ENCODE measurements at places on chromosomes 13 and 19.

DNA sequence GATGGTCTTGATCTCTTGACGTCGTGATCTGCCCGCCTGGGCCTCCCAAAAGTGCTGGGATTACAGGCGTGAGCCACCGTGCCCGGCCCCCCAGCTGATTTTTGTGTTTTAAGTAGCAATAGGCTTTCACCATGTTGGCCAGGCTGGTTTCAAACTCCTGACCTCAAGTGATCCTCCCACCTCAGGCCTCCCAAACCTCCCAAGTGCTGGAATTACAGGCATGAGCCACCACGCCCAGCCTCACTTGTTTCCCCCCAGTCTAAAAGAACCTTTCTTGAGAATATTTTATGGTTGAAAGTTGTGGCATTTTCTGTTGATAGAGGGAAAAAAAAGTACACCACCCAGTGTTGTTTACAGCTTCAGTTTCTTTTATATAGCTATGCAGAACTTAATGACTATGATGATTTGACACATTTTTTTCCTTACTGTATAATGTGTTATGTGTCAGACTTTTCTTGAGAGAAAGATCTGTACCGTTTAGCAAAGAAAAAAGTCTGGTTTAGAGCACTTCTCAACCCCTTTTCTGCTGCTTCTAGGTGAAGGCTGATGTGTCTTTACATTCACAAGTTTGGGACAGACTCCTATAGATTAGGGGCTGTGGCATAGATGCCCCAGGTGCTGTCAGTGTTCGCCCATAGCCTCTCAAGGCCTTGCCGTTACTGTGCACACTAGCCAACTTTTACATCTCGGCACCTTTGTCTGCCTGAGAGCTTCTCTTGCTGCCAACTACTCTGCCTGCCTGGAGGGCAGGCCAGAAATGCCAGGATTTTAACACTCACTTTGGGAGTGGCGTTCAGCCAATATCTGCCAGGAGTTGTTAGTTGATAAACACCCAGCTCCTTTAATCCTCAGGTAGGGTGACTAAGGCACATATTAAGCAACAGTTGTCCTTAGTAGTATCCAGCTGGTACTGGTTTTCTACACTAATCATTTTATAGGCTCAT, 33.0 kb downstream of the KCTD4 start:
- no peak for DNase-seq

- no peak for DNase-seq
Measured at GRCh38 chr13:84479656-84480055, 597.4 kb upstream of the SLITRK1 start.

GRCh38 chr19:1256646-1257474, 8.5 kb downstream of the MIDN start:
- DNase-seq, result no peak

- DNase-seq, result no peak
Measured at GRCh38 chr13:99265162-99265800, 7.1 kb upstream of the GPR18 start.

DNA sequence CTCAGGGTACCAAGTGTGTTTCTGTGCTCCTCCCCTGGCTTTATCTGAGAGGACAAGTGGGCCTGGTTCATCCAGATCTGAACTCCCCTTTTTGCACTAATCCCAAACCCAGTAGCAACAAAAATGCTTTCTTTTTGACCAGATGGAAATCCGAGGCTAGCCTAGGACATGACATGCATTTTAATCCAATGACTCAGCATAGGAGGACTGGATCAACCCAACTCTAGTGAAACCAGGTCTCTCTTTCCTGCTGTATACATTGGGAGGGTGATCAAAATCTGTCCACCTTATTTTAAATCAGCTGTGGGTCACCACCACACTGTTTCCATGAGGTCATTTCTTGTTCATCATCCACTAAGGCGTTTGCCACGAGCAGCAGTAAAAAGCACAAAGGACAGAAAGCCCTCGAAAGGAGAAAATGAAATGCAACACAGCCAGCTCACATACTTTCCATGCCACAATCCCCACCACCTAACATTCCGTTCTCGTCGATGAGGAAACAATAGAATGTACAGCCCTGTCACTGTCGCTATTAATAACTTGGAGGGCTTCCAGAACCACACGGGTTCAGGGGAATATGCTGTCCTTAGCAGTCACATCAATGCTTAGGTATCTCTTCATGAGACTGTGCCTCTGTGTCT, 543.0 kb downstream of the IRS2 start:
- no peak for DNase-seq

- no peak for DNase-seq
Measured at GRCh38 chr13:21234526-21234925, 58.1 kb downstream of the MRPL57 start.

- no peak for DNase-seq
Measured at GRCh38 chr13:113065406-113066141, 40.0 kb upstream of the F7 start.

GRCh38 chr13:99064624-99065234, 86.9 kb upstream of the DOCK9 start:
- DNase-seq, result no peak

DNA sequence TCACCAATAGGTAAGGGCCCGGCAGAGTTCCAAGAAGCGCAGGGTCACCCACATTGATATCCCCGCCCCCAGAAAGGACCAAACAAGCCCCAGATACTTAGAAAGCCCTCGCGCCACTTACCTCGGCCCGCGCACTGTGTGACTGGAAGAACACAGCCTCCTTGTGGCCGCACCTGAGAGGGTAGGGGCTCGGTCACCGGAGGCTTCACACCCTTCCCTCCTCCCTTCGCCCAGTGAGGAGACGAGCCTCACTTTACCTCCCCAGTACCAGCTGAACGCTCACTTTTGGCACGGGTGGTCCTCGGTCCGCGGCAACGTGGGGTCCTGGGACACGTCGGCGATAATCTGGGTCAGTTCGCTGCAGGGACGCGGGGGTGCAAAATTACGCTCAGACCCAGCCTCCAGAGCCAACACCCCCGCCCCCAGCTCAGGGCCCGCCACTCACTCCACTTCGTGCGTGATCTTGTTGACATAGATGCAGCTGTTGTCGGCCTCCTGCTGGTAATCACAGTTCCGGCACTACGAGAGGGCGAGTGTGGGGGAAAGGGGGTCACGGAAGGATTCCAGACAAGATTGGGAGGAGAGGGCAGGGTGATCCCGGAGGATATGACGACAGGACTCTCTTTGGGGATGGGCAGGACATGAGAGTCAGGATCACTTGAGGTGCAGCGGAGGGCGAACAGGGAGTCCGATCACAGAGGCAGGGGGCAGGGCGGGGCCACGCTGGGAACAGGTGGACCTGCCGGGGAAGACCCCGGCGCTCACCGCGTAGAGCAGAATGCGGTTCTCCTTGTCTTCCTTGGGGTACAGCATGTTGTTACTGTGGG, 568 bp downstream of the POLR2I start:
- DNase-seq, result no peak

GRCh38 chr13:112891477-112892401, 77.3 kb upstream of the MCF2L start:
- DNase-seq, result no peak

DNA sequence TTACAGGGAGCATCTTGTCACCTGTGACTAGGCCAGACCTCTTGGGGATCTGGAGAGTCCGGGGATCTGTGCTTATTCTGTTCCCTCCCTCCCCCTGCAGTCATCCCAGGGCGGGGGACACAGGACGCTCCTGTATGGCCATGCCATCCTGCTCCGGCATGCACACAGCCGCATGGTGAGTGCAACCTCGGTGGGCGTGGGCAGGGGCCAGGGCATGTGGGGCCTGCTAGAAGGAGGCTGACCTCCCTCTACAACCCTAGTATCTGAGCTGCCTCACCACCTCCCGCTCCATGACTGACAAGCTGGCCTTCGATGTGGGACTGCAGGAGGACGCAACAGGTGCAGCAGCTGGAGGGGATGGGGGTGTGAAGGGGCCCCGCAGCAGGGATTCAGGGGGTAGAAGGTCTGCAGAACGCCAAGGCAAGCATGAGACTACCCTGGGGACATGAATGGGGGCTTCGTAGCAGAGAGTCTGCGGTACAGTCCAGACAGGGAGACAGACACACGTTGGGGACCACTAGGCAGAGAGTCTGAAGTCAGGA, 10.0 kb downstream of the RYR1 start:
- no peak for DNase-seq

GRCh38 chr13:42865768-42866102, 84.4 kb downstream of the FAM216B start:
- no peak for DNase-seq

GRCh38 chr19:45507872-45508416, 665 bp downstream of the VASP start:
- no peak for DNase-seq

GRCh38 chr13:112638919-112639318, 50.9 kb upstream of the ATP11A start:
- no peak for DNase-seq

- DNase-seq, result no peak
Measured at GRCh38 chr13:112062571-112063570, 4.1 kb upstream of the SOX1 start.

DNA sequence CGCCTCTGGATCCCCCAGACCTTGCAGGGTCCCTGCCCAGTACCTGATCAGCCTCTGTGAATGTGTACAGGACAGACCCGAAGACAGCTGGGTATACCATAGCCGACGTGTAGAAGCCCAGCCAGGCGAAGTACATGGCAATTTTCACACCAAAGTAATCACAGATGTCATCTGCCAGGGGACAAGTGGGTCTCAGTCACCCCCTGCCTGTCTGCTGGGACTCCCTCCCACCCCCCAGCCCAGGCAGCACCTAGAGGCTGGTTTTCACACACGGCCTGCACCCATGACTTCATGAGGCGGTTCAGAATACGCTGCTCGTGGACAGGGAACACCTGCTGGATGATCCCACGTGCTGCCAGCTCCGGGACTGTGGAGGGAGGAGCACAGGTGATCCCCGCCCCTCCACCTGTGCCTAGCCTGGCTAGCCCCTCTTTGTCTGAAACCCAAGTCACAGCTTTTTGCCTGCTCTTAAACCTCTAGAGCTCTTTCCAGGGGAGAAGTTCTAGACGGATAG, 3.6 kb downstream of the ANO8 start:
- no peak for DNase-seq

GRCh38 chr13:105798541-105798940, 736.9 kb downstream of the EFNB2 start:
- no peak for DNase-seq

GRCh38 chr19:17623224-17623935, 64.8 kb downstream of the UNC13A start:
- no peak for DNase-seq

DNA sequence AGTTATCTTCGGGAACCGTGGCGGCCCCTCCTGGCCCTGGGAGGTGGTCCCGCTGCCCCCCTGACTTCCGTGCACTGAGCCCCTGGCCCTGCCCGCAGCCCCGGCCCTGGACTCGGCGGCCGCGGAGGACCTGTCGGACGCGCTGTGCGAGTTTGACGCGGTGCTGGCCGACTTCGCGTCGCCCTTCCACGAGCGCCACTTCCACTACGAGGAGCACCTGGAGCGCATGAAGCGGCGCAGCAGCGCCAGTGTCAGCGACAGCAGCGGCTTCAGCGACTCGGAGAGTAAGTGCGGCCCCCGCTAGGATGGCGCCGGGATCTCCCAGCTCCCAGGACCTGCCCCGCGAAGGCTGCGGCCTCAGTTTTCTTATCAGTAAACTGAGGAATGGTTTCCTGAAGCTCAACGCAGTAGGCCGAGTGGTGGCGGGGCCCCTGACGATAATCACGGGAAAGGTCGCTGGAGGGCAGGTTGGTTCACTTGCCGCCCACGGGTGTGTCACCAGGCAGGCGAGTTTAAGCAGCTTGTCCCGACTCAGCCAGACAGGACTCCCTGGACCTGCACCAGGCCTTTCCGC, 924 bp downstream of the RGCC start:
- no peak for DNase-seq

DNA sequence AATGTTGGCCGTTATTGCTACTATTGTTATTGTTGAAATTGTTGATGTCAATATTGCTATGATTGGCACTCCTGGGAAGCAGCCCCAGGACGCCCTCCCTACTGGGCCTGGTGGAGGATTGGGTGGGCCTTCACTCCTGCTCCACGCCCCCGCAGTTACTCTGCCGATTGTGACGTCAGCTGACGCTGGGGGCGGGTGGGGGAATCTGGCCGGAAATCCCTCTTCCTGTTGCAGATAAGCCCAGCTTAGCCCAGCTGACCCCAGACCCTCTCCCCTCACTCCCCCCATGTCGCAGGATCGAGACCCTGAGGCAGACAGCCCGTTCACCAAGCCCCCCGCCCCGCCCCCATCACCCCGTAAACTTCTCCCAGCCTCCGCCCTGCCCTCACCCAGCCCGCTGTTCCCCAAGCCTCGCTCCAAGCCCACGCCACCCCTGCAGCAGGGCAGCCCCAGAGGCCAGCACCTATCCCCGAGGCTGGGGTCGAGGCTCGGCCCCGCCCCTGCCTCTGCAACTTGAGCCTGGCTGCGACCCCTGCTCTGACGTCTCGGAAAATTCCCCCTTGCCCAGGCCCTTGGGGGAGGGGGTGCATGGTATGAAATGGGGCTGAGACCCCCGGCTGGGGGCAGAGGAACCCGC, at the start of gene ETV2:
ETV2 (plus strand) TSS at position 231 of the 637 bp plus-strand sequence. CDS start 716 bp downstream, outside the sequence.
- DNase-seq, result no peak

DNA sequence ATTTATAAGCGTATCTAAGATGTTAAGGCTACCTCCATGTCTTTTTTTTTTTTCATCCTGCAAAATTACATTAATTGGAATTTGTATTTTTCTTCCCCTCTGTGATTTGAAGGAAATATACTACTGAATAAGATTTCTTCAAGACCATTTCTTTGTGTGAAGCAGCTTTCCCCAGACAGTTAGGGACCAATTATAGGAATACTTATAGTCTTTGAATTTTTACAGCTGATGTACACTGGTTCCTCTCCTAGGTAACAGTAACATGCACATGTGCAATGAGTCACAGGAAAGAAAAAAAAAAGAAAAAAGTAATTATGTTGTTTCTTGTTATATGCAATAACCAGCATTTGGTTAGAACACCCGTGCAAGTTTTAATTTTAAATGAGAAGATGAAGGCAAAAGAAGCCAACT, 82.0 kb downstream of the PCDH9 start:
- DNase-seq, result no peak

GRCh38 chr19:42290523-42291434, 11.2 kb upstream of the PRR19 start:
- DNase-seq, result no peak

- no peak for DNase-seq
Measured at GRCh38 chr13:33487575-33488243, 202.2 kb upstream of the STARD13 start.

- no peak for DNase-seq
Measured at GRCh38 chr13:50787316-50788195, 55.9 kb downstream of the DLEU7 start.

DNA sequence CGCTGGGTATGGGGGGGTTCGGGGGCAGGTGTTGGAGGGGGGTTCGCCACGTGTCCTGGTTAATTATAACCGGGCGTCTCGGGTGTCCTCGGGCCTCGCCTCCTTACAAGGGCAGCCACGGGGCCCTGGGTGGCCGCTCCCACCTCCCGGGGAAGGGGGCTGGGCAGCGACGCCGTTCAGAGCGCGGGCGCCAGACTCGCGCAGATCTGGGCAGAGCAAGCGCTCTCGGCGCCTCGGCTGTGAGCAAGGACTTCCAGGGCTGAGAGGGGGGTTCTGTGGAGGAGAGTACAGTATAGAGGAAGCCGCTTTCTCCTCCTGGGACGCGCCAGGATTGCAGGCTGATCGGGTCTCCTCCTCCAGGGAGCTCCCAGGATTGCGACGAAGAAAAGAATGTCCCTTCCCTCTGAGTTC, 1.0 kb upstream of the CKM start:
- DNase-seq, result no peak

GRCh38 chr13:46578590-46578975, 25.6 kb downstream of the LRCH1 start:
- no peak for DNase-seq
